Brain (organoid and tissue), 16 donors: ENCODE measurements at places on chromosomes 1 and 21.

- DNase-seq = no peak
Measured at GRCh38 chr1:204358605-204359004, 1.1 kb downstream of the PLEKHA6 start.

GRCh38 chr1:27809883-27810282, 20.7 kb upstream of the PPP1R8 start:
- no peak for DNase-seq

GRCh38 chr21:43953021-43953420, 59.1 kb upstream of the TRAPPC10 start:
- DNase-seq = no peak

GRCh38 chr1:34713443-34713842, 41.4 kb upstream of the GJB5 start:
- no peak for DNase-seq

GRCh38 chr1:32883338-32884031, 2.8 kb upstream of the HPCA start:
- no peak for DNase-seq

GRCh38 chr1:2427051-2427450, 14.7 kb upstream of the PEX10 start:
- DNase-seq = no peak

- peak; percentile 56 for DNase-seq
Measured at GRCh38 chr1:156623946-156624813, 5.0 kb downstream of the HAPLN2 start.

- DNase-seq = no peak
Measured at GRCh38 chr1:212727386-212728181, 27.9 kb upstream of the BATF3 start.

DNA sequence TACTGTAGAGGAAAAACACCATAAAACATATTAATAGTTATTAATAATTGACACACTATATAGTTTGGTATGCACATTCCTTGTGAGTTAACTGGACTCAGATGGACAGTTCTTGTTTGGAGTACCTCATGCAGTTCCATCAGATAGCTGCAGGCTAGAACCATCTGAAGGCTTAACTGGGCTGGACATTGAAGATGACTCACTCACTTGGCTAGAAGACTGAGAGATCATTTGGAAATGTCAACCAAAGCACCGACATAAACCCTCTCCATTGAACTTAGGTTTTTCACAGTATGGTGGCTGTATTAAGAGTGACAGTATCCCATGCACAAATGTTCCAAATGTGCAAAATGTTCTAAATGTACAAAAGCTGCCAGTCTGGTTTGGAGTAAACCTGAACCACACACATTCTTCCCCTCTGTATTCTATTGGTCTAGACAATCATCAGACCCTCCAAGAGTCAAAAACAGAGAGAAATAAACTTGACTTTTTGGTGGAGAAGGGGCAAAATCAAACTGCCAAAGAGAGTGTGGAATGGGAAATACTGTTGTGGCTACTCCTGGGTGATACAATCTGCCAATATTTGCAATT, 708.4 kb downstream of the KCNT2 start:
- DNase-seq = no peak
